BE2C (cell line): ENCODE measurements at places on chromosomes 4 and X.

DNA sequence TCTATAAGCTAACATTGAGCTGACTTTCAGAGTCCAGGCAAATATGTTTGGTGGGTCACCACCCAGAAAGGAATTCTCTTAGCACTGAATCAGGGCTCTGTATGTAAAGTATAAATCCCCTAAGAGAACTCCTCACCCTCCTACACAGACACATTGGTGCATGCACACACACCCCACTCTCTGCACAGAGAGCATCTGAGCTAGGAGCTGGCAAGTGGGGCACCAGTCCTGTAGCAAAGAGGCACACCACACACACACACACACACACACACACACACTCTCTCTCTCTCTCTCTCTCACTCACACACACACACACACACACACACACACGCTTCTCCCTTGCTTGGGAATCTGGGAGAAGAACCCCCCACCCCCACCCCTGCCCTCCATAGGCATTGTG is 3.2 kb downstream of the SLITRK2 start:
- DNase-seq: no peak

DNA sequence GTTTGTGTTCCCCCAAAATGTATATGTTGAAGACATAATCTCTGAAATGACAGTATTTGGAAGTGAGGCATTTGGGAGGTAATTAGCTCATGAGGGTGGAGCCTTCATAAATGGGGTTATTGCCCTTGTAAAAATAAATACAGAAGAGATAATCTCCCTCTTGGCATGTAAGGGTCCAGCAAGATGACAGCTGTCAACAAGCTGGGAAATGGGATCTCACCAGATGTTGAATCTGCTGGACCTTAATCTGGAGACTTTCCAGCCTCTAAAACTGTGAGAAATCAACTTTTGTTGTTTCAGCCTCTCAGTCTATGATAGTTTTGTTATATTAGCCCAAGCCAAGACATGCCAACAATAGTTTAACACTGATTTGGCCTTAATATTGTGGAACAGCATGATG is 438.2 kb upstream of the PCDH7 start:
- DNase-seq: no peak

DNA sequence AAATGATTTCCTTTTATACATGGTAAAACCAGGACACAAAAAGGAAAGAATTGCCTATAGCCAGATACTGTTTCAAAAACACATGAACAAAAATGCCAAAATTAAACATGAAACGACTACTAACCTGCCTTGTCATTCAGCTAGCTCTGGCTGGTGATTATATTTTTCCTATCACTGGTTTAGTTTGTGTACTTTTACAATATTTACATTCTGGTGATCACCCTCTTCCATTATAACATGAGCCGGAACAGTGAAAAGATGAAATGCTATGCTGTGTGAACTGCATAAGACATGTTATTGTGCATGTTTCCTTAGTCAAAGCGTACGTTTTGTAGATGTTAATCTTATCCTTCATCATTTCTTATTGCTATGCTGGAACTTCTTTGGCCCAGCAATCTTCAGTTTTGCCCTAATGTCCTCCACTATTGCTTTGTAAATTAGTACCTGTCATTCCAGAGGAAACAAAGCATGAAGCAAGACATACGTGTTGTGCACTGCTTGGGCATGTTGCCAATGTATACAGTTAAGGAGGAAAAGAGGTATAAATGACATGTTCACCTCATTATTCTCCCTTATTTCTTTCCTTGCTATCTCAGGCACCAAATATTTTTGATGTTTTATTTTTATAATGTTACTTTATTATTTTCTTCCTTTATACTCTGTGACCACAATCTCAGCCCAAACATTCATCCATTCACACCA is 386.3 kb downstream of the ARHGAP24 start:
- DNase-seq: no peak

DNA sequence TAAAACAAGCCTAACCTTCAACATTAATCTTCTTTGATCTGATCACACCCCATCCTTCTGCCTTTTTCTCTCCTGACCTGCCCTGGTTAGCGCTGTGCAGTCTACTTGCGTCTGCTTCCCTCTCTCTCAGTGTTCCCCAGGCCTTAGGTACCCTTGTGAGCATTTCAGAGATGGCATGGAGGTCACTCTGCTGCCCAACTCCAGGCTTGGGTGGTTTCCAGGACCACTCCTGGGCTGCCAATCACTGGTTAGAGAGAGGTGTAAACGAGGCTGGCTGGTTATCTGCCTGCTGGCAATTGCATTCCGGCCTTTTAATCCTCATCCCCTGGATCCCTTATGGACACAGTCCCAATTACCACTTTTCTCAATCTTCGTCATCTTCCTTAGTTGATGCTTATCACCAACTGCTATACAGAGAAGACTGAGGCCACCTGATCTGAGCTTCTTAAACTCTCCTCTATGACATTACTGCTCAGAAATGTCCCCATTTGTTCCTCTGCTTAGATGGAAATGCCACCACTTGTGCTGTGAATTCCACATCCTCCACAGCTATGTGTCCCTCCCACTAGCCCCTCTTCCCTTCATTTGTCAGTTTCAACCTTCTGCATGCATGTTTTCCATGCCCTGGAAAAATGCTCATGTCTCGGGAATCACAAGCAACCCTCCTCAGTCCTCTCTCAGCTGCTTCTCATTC is 29.0 kb upstream of the BCLAF3 start:
- DNase-seq: no peak
